ENCODE measurements at places on chromosomes 11 and 22. TPM values are rescaled to one million over a fixed set of nuclear protein-coding genes. Genes with fewer than 3 reads are reported as not detected.

Gene TPBGL
- not detected for total RNA-seq

Gene APOBEC3B
- total RNA-seq: 6.5 TPM

Gene SLC6A5
- not detected for total RNA-seq

Gene GLYATL2
- total RNA-seq: not detected

Gene ACAT1
- total RNA-seq: 68.7 TPM

Gene TMEM191B
- total RNA-seq: 1.5 TPM

Gene CSKMT
- 13.2 TPM for total RNA-seq

Gene MUC15
- total RNA-seq: not detected

Gene UPK2
- total RNA-seq: not detected

Gene OR52I2
- not detected for total RNA-seq

Gene SPTBN2
- total RNA-seq: 3.3 TPM

Gene IL17REL
- total RNA-seq: 0.94 TPM

Gene ISX
- total RNA-seq: not detected

Gene HBG1
- total RNA-seq: not detected

Gene BCO2
- 7.8 TPM for total RNA-seq

Gene TAF1D
- 154 TPM for total RNA-seq

Gene MYBPC3
- 1.5 TPM for total RNA-seq

Gene TRIM51
- total RNA-seq: not detected

Gene IFITM5
- not detected for total RNA-seq

Gene CAPN1
- 135 TPM for total RNA-seq

Gene C11orf91
- total RNA-seq: not detected

Gene DNAJB13
- not detected for total RNA-seq

Gene P2RY6
- 41.1 TPM for total RNA-seq

Gene MYO18B
- 0.06 TPM for total RNA-seq

Gene CRACR2B
- 17.0 TPM for total RNA-seq

Gene OR4A16
- total RNA-seq: not detected

Gene KLHL22
- 36.1 TPM for total RNA-seq

Gene DLG2
- 12.0 TPM for total RNA-seq

Gene ARHGAP20
- 2.3 TPM for total RNA-seq

Gene LRRC10B
- 0.27 TPM for total RNA-seq

Gene CHRM4
- total RNA-seq: 2.3 TPM

Gene VEGFB
- total RNA-seq: 103 TPM

Gene XBP1
- total RNA-seq: 448 TPM

Gene F2
- total RNA-seq: not detected

Gene C11orf65
- total RNA-seq: 0.52 TPM

Gene CRYBA4
- not detected for total RNA-seq

Gene GLYATL1
- total RNA-seq: not detected

Gene STX3
- 21.6 TPM for total RNA-seq

Gene SNU13
- 96.7 TPM for total RNA-seq

Gene DRICH1
- 0.44 TPM for total RNA-seq

Gene BATF2
- 14.8 TPM for total RNA-seq

Gene SPON1
- total RNA-seq: 26.6 TPM

Gene BTBD18
- total RNA-seq: not detected

Gene CCDC82
- 58.4 TPM for total RNA-seq

Gene BAIAP2L2
- 0.92 TPM for total RNA-seq

Gene HEPHL1
- total RNA-seq: not detected

Gene NRIP3
- total RNA-seq: 1.6 TPM

Gene NCAPH2
- 42.4 TPM for total RNA-seq

Gene SMIM35
- total RNA-seq: 0.23 TPM

Gene RIMBP3B
- 0.47 TPM for total RNA-seq

Gene HOATZ
- not detected for total RNA-seq

Gene GPR83
- 0.09 TPM for total RNA-seq

Gene SYT13
- 0.32 TPM for total RNA-seq

Gene TRIM48
- not detected for total RNA-seq

Gene CARD18
- total RNA-seq: not detected

Gene APOBEC3F
- total RNA-seq: 31.5 TPM

Gene APOBEC3A
- 68.0 TPM for total RNA-seq

Gene ANO3
- total RNA-seq: 2.6 TPM

Gene DTX4
- total RNA-seq: 8.6 TPM

All from spleen (tissue), 13 donors.